ENCODE measurements at places on chromosomes 5 and 9. TPM values are rescaled to one million over a fixed set of nuclear protein-coding genes. Genes with fewer than 3 reads are reported as not detected.

DNA sequence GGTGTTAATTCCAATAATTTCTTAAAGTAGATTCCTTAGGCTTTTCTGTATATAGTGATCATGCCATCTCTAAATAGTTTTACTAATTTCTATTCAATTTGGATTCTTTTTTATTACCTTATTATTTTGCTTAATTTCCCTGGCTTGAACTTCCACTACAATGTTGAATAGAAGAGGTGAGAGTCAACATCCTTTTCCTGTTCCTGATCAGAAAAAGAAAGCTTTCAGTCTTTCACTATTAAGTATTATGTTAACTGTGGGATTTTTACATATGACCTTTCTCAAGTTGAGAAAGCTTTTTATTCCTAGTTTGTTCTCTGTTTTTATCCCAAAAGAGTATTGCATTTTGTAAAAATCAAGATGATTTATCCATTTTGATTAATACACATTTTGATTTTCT, 574.5 kb upstream of the TLE4 start:
- no peaks in the 10 kb centered on the region for H3K36me3 ChIP-seq
- no peaks in the 10 kb centered on the region for H3K4me1 ChIP-seq
- H3K27me3 ChIP-seq: no peaks in the 10 kb centered on the region
- H3K27ac ChIP-seq: no peak overlapping the region
- no peak for DNase-seq
- no peak overlapping the region for H3K4me3 ChIP-seq

DNA sequence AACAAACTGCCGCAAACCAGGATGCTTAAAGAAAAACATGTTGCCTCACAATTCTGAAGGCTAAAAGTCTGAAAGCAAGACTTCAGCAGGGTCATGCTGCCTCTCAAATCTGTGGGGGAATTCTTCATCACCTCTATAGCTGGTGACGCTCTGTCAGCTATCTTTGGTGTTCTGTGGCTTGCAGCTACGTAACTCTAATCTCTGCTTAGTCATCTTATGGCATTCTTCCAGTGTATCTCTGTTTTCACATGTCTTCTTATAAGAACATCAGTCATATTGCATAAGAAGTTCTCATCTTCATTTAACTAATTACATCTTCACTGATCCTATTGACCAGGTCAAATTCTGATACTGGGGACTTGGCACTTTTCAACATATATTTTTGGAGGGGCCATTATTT, 243.0 kb downstream of the CDH10 start:
- no peak for DNase-seq
- no peaks in the 10 kb centered on the region for H3K4me1 ChIP-seq
- H3K27ac ChIP-seq: no peak overlapping the region
- no peaks in the 10 kb centered on the region for H3K27me3 ChIP-seq

DNA sequence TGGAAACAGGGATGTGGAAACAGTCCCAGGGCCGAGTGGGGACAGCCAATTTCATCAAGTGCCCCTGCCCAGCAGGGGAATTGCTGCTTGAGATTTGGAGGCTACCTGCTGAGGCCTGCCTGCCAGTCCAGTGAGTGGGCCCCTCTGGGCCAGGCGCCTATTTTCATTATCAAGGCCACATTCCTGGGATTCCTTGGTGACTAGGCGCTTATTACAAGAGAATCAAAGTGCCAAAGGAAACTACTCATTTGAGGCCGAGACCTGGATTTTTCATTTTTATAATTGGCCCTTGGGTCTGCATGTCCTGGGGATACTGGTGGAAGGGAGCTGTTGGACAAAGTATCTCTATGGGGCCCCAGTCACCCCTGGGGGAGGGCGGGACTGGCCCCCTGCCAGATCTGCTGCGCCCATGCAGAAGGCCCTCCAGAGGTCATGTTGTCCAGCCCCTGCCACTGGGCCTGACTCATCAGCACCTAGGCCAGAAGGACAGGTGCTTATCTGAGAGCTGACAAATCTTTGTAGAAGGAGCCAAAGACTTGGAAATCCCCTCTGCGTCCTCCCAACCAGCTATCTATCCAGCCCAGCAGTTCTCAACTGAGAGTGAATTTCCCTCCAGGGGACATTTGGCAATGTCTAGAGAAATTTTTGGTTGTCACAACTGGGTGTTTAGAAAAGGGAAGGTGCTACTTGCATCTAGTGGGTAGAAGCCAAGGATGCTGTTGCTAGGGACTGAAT, 45.6 kb downstream of the FOXI1 start:
- H3K36me3 ChIP-seq: no peaks in the 10 kb centered on the region
- H3K27ac ChIP-seq: no peak overlapping the region
- H3K27me3 ChIP-seq: no peaks in the 10 kb centered on the region
- H3K4me1 ChIP-seq: peaks cover 7% of the 10 kb centered on the region
- no peak overlapping the region for H3K4me3 ChIP-seq

- H3K27ac ChIP-seq: no peak overlapping the region
- no peaks in the 10 kb centered on the region for H3K27me3 ChIP-seq
- no peaks in the 10 kb centered on the region for H3K36me3 ChIP-seq
- H3K4me3 ChIP-seq: no peak overlapping the region
These were observed 807.7 kb downstream of the MTRR start for GRCh38 chr5:8676695-8677094.

DNA sequence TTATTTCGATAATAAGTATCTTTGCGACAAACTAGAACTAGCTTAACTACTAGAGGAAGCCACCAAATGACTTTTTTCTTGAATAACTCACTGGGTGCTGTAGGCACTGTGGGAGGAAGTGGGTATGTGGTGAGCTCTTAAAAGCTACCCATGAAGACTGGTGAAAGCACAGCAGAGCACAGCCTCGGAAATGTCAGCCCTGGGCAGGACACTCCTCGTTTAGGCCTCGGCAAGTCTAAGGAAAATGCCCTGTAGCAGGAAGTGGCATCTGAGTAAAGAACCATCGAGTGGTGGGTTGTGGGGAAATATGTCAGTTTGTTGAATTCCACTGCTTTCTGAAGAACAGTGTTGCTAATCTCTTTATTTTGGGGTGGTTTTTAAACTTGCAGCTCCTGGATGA, 44.0 kb upstream of the NCS1 start:
- H3K36me3 ChIP-seq: peaks cover 82% of the 10 kb centered on the region
- no peaks in the 10 kb centered on the region for H3K27me3 ChIP-seq
- H3K27ac ChIP-seq: peak overlapping the region; percentile 84
- H3K4me3 ChIP-seq: no peak overlapping the region

- DNase-seq: no peak
- no peaks in the 10 kb centered on the region for H3K27me3 ChIP-seq
These were observed 3.4 kb downstream of the RPL37 start for GRCh38 chr5:40831346-40832210.

GRCh38 chr5:180784497-180785097, 18.0 kb downstream of the MGAT1 start:
- DNase-seq: peak; percentile 92

DNA sequence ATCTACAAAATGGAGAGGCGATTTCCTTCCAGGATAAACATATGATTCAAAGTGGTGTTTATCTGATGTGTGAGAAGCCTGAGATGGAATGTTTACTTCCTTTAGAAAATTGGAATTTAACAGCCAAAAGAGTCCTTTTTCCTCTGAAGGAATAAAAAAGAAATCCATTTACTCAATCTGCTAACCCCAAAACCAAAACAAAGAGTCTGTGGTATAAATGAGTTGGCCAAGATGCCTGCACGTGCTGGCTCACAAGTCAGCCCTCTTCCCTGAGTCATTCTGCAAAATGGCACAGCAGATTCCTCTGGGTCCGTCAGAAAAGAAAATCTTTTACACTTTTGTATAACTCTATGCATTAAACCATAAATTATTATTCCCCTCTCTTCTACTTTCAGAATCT, 60.8 kb downstream of the EBF1 start:
- no peaks in the 10 kb centered on the region for H3K36me3 ChIP-seq
- H3K27me3 ChIP-seq: no peaks in the 10 kb centered on the region
- DNase-seq: no peak
- H3K27ac ChIP-seq: no peak overlapping the region
- no peak overlapping the region for H3K4me3 ChIP-seq

- H3K4me1 ChIP-seq: peaks cover 19% of the 10 kb centered on the region
- no peak for DNase-seq
- H3K27ac ChIP-seq: no peak overlapping the region
- H3K36me3 ChIP-seq: no peaks in the 10 kb centered on the region
- peaks cover 23% of the 10 kb centered on the region for H3K27me3 ChIP-seq
These were observed 7.5 kb downstream of the ADAMTS13 start for GRCh38 chr9:133429641-133430161.

Gene GZMA
- 3.1 TPM for total RNA-seq

Gene STK32A
- total RNA-seq: 1.0 TPM

Gene PAXX
- 37.7 TPM for total RNA-seq

Gene TYRP1
- total RNA-seq: 0.63 TPM

Data from esophagus muscularis mucosa (tissue), 4 donors.